ENCODE measurements at places on chromosomes 6 and 20.

DNA sequence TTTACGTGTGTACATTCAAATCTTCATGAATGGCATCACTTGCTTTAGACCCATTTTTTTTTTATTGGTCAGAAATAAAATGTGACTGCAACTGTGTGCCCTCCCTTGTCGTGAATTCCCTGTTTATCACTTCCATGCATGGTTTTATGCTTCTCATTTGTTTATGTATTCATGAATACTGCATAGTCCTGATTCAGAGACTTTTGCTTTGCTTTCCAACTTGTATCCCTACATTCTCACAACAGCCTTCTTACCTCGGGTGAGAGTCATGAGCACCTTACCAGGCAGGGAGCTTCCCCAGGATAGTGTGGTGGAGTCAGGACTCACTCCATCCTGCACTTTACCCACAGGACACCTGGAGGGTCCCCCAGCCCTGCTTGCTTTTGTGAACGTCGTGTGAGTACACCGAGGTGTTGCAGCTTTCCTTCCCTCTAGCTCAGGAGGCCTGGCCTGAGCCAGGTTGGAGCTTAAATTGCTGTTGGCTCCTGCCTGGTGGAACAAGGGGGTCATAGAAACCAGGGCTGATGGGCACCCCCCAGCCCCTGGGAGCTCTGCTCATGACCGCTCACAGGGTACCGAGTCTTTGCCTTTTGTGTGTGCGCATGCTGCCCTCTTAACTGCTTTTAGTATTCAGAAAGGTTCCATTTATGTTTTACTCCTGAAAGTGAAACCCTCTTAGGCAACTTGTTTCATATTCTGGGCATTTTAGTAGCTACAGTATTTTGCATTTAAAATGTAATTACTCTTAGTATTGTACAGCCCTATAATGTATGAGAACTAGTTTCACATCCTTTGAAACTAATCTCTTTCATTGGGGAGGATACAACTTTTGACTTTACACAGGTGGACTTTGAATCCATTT is 66.0 kb downstream of the CDS2 start:
- no peak for DNase-seq

DNA sequence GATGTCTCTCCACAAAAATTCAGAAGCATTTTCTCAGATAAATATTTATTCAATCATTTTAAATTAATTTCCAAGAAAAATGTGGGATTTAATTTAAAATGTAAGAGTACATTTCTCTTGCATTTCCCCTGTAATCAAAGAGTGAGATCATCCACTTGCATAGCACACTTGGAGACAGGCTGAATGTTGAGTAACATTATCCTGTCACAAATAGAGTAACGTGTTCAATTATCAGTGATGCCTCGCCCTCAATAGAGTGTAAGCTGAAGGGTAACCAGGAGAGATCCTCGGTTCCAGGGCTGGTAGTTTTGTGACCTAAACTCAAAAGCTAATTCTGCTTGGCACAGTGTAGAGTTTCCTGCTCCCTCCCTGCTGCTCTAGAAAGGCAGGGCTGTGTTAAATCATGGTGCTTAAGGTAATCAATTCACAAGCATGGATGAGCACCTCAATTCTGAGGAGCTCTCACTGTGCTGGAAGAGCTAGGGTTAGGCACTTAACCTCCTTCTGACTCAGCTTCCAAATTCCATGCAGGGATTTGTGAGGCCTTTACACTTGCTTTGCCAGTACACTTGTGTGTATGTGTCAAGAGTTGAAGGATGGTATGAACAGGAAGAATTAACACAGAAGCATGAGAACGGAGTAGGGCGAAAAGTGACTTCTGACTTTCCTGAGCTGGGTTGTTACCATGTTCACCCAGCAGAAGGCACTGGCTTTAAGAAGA is 56.6 kb downstream of the MMUT start:
- no peak for DNase-seq

DNA sequence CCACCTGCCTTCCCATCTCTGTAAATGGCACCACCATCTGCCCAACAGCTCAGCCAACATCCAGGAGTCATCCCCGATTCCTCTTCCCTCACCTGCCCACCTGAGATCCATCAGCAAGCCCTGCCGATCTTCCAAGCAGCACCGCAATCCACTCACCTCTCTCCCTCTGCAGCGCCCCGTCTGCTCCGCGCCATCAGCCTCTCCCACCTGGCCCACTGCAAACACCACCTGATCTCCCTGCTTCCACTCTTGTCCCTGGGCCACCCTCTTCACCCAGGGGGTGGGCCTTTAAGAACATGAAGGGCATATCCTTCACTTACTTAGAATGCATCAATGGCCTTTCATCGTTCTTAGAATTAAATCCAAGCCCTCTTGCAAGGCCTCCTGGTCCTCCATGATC is 457.3 kb upstream of the SULF2 start:
- DNase-seq = no peak

DNA sequence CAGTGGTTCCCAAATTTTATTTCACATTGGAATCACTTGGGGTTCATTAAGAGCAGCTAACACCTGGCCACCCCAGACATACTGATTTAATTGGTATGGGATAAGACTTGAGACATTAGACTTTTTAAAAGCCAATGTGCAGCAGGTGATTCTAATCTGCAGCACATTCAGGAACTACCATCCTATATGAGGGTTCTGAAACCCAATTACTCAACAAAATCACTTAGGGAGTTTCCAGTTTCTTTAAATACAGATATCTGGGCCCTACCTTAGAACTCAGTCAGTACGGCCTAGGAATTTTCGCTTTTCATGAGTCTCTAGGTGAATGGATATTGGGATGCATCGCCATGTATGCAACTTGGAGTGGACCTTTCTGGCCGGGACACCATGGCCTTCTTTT is 24.0 kb upstream of the L3MBTL3 start:
- DNase-seq = no peak
